ENCODE measurements at places on chromosomes 4 and X. TPM values are rescaled to one million over a fixed set of nuclear protein-coding genes. Genes with fewer than 3 reads are reported as not detected.

GRCh38 chrX:20300822-20301221 is 34.1 kb upstream of the RPS6KA3 start:
- no peak for DNase-seq

DNA sequence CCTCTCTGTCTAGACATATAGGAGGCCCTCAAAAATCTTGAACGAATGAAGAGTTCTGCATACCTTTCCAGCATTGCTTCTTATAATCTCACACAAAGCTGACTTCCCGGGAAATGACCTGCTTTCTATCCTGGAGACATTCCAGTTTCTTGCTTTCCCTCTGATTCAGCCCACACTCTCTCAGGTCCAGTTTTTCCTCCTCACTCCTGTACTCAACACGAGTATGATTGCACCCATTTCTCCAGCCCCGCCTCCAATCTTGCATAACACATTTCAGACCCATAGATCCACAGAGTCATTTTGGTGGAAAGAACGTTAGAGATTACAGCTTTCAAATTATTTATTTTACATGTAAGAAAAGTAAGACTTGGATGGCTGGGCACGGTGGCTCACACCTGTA is 127.5 kb upstream of the TLR3 start:
- no peak for DNase-seq

GRCh38 chr4:1684506-1685234 is 557 bp upstream of the FAM53A start:
- peak; percentile 97 for DNase-seq

DNA sequence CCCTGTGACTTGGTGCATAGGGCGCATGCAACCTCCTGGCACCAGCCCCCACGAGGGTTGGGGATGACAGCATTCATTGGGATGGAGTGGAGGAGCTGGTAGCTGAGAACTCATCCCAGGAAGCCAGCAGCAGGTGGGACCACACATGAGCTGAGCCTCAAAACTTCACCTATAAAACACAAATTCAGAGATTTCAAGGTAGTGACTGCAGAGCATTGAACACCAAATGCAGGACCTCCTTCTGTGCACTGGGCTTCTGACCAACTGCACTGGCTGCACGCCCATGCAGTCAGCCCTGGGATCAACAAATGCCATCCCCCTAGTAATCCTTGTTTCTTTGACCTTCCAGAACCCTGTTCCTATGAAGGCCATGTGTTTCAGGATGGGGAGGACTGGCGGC is 197.8 kb downstream of the FRAS1 start:
- DNase-seq = no peak

Gene MAB21L2
- total RNA-seq = 0.11 TPM

Gene ART3
- 164 TPM for total RNA-seq

Gene USP17L22
- not detected for total RNA-seq

Gene MAGEA9
- not detected for total RNA-seq

Gene IRS4
- total RNA-seq = not detected

Gene CLCN4
- total RNA-seq = 30.9 TPM

Measured in Right ventricle myocardium superior (tissue), 1 donor.